ENCODE measurements at places on chromosomes 7 and 10.

DNA sequence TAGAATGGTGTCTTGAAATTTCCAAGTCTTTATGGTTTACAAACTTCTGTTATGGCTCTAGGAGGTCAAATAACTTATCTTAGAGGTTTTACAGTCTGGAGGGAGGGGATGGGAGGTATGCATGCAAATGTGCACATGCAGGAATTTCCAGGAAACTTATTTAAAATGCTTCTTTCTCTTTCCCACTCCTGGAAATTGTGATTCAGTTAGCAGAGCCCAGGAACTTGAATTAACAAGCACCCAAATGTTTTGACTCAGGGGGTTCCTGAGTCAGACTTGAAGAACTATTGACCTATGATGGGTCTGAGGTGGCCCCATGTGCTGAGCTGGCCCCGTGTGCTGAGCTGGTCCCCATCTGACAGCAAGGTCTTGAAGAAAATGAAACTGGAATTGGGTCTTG lies 669.4 kb downstream of the INHBA start:
- DNase-seq, result no peak

DNA sequence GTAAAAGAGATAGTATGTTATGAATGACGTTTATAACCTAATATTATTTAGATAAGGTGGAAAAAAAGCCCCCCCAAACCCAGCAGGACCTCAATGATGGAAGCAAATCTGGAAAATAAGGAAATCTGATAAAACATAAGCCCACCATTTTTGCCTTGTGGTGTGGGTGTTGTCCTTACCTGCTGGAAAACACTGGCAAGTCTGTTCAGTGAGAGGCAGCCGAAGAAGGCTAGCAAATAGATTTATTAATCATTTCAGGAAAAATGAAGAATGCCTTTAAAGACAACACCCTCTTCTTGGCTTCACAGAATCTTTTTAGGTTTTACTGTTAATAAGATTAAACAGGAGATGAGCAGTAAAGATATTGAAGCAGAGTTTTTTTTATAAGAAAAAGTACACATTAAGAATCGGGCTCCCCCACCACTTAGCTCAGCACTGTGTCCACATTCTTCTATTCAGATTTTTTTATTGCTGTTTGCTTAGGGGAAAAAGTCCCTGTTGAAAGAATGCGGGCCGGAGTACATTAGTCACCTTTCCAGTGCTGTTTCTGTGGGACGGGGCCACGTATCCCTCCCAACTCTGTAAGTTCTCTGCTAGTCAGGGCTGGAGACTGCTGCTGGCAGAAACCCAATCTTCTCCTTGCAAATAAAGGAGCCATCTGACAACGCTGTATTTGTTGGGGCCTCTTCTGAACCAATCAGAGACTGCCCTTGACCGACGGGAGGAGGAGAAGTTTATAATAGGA lies 104.1 kb downstream of the EVX1 start:
- no peak for DNase-seq

DNA sequence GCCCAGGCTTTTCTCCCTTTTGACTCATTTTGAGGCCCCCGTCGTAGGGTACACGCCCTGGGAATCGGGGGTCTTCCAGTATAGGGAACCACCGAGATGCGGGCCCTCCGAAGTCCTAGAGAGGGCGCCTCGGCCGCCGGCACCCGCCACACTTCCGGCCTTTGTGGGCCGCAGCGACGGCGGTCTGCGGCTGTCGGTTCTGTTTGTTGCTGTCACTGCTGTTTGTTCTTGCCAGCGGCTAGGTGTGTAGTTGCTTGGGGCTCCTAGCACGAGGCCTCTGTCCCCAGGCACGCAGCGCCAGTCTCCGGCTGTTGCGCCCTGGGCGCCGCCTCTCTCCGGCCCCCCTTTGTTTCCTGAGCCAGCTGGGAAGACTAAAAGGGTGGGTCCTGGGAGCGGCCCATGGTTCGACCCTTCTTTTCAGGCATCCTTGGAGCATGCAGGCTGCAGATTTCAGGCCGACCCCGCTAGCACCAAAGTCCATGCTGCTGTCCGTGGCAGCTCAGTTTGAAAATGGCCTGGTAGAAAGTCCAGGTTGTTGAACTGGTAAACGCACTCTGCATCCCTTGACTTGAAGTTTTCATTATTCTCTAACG lies 17.8 kb upstream of the ZKSCAN1 start:
- DNase-seq, result peak; percentile 74

DNA sequence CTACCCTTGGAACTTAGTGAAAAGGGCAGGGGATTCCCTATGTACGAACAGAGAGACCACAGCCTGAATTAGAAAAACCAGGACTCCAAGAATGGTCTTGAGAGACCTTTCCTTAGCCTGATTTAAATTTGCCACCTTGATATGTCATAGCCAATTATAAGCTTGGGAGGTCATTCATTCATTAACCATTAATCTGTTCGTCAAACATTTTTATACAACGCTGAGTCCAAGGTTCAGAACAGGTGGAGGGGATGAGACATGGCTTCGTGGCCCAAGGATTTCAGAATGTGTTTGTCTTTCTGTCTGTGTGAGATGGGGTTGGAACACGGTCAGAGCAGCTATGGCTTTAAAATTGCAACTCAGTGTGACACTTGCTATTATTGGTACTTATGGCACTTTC lies 158.0 kb downstream of the PAXIP1 start:
- DNase-seq, result no peak

- no peak for DNase-seq
Observed at GRCh38 chr7:30726296-30727006, 25.5 kb upstream of the INMT start.

DNA sequence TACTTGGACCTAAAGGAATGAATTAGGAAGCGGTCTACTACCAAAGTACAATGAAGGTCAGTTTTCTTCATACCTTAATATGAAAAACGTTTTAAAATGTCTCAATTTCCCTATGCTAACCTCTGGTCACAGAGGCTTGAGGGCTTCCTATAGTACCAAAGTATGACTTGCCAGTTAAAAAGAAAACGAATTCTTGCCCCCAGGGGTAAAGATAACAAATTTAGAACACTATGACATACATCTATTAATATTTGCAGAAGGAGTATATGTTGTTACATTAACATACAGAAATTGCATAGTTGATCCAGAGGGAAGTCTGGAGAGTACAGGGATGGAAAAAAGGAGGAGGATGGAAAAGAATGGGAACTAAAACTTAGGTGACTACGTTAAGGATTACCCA lies 13.8 kb upstream of the KMT2E start:
- DNase-seq, result no peak

- no peak for DNase-seq
Observed at GRCh38 chr10:76946270-76946669, 691.3 kb downstream of the KCNMA1 start.

DNA sequence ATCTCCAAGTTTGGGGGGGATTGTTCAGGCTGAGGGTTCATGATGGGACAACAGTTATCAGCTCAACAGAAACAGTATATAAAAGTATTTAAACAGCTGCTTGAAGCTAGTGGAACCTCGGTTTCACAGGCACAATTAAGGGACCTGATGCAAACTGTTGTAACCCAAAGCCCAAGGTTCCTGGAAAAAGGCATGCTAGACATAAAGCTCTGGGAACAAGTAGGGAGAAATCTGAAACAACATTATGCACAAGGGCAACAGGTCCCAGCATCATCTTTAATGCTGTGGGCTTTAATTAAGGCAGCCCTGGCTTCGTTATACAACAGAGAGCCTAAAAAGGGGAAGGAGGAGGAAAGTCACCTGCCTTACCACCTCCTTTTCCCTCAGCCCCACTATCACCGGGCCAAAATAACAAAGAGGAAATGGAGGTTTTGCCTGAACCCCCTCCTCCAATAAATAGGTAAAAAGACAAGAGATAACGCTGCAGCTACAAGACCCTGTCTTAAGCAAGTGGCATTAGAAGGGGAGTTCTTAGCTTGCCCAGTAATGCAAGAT lies 83.2 kb upstream of the GPR22 start:
- no peak for DNase-seq

DNA sequence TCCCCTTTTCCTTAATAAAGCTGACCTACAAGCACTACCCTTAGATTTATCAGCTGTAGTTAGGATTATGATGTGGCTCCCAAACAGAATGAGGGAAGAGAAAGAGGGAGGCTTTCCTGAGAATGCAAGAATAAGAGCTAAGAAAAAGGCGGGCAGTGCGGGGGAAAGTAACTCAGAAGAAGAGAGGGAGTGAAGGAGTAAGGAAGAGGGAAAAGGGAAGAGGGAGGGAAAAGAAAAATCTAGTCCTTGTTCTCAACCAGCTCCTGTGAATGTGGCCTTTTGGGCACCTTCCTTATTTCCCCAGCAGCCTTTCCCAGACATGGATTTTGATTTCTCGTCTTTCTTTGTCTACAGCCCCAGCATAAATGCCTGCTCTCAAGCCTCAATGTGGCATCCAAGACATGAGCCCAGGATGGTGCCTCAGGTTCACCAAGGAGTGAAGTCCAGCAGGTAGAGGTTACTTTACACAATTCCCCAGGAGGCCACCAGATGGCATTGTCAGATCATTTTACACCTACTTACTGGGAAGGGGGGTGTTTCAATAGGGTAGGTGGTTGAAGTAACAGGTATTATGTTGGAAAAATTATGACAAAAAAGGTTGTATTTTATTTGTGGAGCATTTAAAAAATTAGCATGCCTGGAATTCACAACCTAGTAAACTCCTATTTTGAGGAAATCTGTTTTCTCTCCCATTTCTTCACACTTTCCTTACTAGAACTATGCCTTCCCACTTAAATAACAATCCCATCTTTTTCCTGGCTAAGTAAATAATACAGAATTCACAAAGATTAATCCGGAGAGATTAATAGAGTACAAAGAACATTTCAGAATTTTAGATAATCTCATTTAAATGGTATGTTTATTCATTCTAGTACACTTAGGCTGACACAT lies 106.5 kb downstream of the HTR7 start:
- no peak for DNase-seq

- peak; percentile 13 for DNase-seq
Observed at GRCh38 chr7:136114966-136115762, 138.0 kb upstream of the MTPN start.

- no peak for DNase-seq
Observed at GRCh38 chr7:1899196-1899595, 229.1 kb downstream of the ELFN1 start.

All from GM06990 (cell line).